ENCODE measurements at places on chromosomes 6 and 20.

- DNase-seq, result peak; percentile 45
These were observed 73.7 kb downstream of the SMLR1 start for GRCh38 chr6:130900913-130901312.

GRCh38 chr6:134309983-134310605 lies 7.8 kb downstream of the SGK1 start:
- no peak for DNase-seq

DNA sequence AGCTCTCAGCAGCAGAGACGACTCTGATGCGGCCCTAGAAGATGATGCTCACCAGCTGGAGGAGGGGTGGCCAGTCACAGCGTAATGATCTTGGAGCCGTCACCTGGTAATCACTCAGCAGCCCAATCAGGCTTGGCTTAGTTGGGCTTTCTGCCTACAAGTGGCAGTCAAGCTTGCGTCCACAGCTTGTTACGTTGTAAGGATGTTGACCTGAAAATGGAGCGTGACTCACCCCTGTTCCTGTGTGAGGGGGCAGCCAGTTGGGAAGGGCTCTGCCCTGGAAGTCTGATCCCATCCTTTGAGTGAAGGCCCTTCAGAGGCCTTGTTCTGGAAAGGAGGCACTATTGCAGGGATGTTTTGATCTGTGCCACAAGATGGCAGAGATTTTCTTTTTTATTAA lies 49.8 kb downstream of the SPATA2 start:
- no peak for DNase-seq

DNA sequence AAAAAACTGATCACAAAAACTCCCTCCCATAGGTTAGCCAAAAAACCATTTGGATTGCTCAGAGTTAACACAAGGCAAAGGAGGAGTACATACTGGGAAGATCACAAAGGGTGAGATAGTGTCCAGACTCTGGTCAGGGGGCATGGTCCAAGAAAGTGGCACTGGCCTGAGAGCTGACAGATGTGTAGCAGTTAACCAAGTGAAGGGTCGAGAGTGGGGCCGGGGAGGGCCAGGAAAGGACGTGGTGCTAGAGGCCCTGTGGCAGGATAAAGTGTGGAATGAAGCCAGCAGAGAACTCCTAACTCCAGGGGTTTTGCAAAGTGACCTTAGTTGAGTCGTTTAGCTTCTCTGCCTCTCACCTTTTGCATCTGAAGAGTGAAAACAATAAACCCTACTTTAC lies 290.5 kb downstream of the FOXA2 start:
- DNase-seq, result no peak

DNA sequence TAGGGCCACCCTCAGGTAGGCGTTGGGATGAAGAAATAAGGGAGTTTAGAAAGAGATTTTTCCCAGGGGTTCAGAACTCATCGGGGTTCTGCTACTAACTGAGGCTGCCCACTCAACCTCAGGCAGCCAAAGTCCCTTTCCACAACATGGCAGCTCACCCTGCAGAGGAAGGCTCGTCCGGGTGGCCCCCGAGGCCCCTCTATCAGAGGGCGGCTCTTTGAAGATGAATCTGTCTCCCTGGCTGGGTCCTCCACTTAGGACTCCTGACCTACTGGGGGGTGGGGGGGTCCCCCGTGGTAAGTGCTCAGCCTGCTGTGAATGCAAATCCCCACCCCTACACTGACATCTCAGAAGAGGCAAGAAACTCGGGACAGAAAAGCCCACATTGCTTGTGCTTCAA lies 182.9 kb downstream of the SOD2 start:
- DNase-seq, result no peak

GRCh38 chr6:143620447-143620846 lies 57.3 kb upstream of the PHACTR2 start:
- peak; percentile 33 for DNase-seq

DNA sequence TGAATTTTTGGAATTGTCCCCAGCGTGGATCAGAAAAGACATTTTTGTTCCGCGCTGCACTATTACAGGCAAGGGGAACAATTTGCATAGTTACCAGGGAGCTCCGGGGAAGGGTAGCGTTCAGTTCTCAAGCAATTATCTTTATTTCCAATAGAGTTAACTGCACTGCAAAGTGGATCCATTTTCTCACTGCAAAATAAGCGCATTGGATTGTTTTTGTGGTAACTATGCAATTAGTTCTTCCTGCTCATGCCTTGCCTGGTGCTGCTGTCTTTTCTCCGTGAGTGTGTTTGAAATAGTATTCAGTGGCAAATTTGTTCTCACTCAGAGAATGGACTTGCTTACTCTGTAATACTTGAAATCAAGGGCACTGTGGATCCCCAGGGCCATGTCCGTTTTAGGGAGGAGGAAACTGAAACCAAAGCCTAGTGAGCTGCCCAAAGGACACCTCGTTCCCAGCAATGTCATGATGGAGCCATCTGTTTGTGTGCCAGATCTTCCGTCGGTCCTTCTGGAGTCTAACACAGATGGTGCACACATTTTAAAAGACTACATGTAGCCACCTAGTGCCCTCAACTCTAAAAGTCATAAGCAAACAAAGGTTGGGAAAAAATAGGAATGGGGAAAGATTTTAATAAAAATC lies 7.4 kb upstream of the PCK1 start:
- DNase-seq, result no peak

- DNase-seq, result no peak
These were observed 261.1 kb upstream of the CITED2 start for GRCh38 chr6:139635401-139636130.

GRCh38 chr20:44297721-44298120 lies 13.3 kb downstream of the FITM2 start:
- no peak for DNase-seq

DNA sequence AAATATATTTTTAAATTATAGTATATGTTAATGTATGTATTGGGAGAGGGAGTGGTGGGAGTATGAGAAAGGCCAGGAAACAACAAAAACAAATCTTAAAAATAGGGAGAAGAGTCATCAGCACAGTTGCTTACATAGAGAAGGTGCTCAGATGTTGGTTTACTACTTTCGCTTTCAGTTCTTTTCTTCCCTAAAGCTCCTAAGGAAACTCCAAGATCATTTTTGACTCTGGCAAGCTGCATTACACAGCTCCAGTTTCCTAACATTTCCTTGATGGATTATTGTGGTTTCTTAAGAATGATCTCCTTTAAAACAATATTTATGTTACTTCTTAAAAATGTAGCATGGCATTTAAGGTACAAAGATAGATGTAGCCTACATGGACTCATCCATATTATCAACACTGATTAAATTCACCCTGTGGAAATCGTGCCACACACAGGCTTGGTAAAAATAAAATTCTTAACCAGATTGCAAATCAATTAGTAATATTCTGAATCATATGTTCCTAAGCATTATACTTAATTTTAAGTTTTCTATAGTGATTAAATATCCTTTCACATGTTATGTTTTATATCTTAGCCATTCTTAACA lies 118.0 kb upstream of the MAN1A1 start:
- no peak for DNase-seq

GRCh38 chr6:16007146-16007545 lies 121.7 kb upstream of the MYLIP start:
- no peak for DNase-seq

- DNase-seq, result no peak
These were observed 75.8 kb downstream of the NRN1 start for GRCh38 chr6:5930968-5931367.

DNA sequence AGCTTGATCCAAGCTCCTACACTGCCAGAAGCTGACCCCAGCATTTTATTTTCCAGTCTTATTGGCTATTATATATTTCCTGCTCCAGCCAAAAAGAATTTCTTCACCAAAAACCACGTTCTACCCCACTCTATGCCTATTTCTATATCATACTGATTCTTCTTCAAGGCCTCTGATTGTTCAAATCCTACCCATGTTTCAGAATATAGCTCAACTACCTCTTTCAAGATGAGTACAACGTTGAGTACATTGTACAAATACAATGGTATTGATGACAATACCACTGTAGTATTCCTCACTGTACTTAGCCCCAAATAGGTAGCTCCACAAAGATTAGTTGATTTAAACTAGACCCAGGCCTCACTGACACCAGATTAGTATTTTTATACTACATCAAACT lies 31.0 kb downstream of the ASCC3 start:
- no peak for DNase-seq

DNA sequence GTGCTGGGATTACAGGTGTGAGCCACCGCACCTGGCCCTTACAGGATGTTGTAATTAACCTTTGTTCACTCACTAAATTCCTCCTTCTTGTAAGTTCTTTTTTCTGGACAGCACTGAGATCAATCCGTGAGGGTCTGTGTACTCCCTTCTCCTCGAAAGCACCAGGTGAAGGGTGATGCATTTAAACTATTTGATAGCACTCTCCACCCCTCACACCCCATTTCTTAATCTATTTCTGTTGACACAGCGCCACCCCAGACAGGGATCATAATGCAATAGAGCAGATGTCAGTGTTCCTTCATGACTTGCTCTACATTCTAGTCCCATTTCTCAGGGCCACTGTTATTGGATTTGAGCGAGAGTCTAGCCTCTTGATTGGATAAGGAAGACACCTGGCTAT lies 46.3 kb downstream of the PPP1R14C start:
- no peak for DNase-seq

- DNase-seq, result no peak
These were observed 56.2 kb downstream of the LAMP5 start for GRCh38 chr20:9570612-9571011.

DNA sequence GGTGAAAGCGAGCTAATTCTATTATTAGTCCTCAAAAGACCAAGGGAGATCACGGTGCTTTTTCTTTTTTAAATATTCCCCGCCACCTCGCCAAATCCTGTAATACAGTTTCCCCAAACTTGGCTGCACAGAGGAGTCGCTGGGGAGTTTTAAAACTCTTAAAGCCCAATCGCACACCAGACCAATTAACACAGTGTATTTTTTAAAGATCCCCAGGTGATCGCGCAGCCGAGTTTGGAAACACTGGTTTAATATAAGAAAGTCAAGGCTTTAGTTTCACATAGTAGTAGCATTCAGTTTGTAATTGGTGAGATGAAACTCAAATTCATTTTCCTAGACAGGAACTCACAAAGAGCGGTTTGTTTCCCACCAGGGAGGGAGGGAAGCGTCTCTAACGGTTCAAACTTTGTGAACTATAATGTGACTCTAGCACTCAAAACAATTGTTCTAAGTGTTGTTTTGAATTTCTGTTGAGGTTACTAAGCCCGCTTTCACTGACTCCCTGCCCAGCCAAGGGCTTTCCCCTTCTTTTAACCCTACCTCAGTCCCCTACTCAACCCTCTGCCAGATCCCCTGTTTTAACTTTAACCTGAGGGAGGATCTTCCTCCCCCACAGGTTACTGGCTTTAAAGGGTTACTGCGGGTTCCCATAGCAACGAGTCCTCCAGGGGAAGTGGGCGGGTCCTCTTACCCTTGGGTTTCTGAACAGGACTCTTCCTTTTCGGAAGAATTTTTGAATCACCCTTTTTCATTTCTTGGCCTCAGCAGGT lies 25.7 kb upstream of the BTBD3 start:
- no peak for DNase-seq

DNA sequence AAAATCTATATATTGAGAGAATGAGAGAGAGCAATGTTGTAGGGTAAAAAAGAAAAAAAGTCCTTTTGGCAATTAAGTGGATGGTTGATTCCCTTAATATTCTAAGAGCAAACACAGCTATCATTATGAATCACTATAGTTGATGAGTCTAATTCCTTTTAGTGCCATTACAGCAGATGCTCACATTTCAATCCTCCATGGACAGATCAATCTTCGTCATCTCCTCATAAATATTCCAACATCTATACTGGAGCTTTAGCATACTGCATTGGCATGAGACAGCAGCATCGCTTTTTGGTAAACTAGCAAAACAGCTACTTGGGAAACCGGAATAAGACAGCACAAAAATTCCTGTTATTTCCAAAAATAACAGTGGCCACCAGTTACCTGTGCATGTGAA lies 796.7 kb downstream of the QKI start:
- DNase-seq, result no peak

GRCh38 chr6:53679446-53679933 lies 13.9 kb upstream of the KLHL31 start:
- no peak for DNase-seq

GRCh38 chr6:154578004-154578559 lies 67.6 kb upstream of the CNKSR3 start:
- no peak for DNase-seq

DNA sequence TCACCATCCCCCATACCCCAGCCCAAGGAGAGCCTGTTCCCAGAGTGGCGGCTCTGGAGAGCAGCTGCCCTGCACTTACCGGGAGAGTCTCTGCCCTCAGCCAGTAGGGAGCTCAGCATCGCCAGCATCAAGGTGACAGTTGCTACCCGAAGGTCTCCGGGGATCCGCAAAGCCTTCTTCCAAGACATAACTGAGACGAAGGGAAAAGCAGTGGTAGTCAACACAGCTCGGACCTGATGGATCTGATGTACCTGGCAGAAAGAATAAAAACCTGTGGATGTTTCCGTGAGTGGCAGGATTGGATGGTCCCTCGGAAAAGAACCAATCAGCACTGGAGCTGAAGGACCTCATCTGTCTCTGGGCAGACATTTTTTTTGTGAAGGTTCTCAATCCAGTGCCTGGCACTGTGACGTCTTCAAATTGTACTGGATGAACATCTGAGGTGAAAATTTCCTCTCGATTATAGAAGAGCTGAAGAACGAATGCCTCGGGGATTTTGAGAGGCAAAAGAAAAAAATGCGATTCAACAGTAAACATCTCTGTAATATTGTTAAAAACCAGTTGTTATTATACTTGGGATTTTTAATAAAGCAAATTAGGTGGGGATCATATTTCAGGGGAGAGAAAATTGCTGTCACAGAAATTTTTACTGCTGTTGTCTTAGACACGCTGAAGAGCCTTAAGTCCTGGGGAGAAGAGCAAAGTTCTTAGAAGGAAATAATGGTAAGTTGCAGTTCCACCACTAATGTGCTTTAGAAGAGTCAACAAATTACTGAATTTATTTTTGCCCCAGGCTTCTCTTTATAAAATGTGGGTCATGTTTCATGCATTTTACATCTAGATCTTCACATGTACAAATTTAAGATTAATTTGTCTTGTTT lies at the start of gene HLA-DQB1:
TSS of gene HLA-DQB1 (minus strand) at position 238 of the 881 bp plus-strand sequence. CDS start at position 188, 50 bp downstream.
- DNase-seq, result no peak

DNA sequence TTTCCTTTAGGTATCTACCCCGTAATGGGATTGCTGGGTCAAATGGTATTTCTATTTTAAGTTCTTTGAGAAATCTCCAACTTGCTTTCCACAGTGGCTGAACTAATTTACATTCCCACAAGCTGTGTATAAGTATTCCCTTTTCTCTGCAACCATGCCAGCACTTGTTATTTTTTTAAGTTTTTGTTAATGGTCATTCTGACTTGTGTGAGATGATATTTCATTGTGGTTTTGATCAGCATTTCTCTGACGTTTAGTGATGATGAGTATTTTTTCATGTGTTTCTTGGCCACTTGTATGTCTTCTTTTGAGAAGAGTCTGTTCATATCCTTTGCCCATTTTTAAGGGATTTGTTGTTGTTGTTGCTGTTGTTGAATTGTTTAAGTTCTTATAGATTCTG lies 871.1 kb downstream of the KIF16B start:
- DNase-seq, result peak; percentile 4

Data from skeletal muscle cell (primary cell).